HL-60 (cell line): ENCODE measurements at places on chromosomes 1 and 21.

- DNase-seq, result no peak
Observed at GRCh38 chr1:202038688-202039346, 28.4 kb downstream of the ELF3 start.

DNA sequence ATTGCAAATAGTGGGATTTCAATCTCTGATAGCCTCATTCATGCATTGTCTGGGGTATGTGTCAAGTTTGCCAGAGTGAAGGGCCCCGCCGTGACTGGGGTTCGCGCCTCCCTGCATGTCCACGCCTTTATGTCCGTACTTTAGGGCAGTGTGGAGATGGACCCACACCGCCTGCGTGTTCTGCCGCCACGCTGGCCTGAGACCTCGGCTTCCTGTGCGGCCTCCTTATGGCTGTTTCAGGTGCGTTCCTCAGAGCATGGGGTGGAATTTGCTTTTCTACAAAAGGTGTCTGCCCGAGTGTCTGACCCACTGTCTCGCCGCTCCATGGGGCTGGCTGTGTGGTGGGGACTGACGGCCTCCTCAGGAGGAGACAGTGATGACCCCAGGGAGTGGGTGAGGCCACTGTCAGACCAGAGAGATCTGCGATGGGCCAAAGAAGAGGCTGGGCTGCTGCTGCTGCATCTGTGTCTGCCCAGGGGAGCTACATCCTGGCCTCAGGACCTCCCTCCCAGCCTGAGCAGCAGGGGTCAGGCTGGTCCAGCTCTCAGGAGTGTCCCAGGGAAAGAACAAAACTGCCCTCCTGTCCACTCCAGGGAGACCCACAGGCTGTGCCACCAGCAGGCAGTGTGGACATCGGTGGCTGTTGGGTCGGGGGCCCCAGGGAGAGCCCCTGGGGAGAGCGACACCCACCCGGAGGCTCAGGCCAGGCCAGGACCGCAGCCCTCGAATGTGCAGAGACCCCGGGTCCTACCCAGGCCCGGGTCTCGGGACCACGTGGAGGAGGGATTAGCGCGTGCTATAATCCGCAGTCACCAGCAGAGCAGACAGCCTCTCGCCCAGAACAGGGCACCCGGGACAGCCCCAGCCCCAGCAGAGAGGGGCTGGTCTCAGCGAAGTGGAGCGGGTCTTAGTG, 9.8 kb upstream of the SLC19A1 start:
- no peak for DNase-seq

GRCh38 chr1:54475357-54475881, 69.2 kb upstream of the SSBP3 start:
- no peak for DNase-seq

DNA sequence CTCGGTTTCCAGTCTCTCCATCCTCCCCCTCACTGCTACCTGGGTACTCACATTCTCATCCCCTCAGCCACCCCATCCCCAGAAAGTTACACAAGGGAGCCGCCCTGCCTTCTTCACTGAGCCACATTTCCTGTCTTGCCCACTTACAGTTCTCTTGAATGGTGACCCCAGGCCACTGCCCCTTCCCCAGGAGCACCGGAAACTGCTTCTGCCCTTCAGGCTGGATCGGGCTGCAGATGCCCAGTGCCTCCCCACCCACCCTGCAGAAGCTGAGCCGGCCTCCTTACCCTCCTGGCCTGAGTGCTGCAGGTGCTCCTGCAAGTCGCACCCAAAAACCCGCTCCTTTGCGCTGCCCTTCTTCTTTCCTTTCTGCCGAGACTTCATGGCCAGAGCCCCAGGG, 450 bp downstream of the ARHGAP30 start:
- DNase-seq, result no peak

DNA sequence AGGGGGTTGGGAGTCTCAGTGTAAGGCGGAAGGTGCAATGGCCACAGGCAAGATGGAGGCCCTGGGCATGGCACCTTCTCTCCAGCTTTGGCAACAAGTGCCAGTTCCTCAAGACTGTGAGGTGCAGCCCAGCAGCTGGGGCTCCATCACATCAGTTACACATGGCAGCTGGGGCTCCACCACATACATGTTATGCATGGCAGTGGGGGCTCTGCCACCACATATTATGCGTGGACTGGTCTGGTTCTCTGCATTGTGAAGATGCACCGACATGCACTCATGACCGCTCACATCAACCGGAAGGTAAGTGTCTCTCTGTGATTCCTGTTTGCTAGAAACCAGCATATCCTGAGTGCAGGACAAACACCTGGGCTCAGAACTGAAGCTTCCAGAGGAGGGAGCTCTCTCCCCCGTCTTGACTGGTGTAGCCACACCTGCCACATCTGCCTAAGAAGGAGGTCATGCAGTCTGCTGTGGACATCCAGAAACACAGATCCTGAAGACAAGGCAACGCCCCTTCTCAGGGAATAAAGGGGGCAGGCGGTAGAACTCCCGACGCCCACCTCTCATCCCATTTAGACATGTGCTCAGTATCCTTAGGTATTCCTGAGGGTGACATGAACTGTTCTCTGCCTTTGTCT, 104.1 kb upstream of the TMPRSS2 start:
- peak; percentile 4 for DNase-seq

DNA sequence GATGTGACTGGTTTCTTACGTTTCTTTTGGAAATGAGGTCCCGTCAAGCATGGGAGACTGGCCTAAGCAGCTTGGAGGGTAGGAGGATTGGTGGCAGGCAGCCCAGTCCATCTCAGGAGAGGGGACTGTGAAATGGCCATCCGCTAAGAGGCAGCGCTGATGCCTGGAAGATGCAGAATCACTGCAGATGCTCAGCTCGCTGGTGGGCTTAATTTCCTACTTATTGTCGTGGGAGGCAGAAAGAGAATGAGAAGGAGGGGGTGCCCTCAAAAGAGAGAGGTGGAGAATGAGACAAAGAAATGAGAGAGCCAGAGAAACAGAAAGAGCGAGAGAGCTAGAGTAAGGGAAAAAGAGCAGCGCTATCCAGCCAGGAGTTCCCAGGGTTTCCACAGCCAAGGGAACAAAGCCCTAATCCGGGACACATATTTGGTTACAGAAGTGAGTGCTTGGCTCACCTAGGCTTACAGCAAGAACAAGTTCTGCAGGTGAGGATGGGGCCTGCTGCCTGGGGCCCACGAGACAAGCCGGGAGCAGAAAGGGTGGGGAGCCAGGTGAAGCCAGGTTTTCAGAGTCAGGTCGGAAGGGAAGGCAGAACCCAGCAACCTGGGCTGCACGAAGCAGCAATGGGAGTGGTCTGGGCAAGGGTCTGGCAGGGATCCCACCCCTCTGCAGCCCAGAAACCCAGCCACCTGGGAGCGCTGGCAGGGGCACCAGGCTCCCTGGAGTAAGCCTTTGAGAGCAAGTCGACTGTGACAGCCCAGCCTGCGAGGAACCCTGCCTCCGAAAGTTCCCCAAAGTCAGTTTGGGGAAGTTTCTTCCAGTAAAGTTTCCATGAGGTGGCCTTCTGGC, 5.8 kb downstream of the ECE1 start:
- DNase-seq, result no peak

GRCh38 chr1:109433322-109433721, 7.1 kb upstream of the PSMA5 start:
- DNase-seq, result no peak

DNA sequence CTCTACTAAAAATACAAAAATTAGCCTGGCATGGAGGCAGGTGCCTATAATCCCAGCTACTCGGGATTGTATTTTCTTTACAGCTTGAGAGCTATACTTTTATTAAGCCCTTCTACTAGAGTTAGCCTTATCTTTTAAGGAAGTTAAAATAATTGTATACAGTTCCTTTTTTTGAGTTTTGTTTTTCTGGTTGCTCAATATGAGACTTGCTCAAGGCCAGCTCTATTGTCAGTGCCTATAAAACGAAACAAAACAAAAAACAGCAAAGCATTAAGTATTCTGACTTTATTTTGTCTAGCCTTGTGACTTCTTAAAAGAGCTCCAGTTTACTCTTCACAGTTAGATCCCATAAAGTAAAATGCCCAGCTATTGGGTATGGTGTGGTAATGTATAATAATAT, 17.2 kb downstream of the PKN2 start:
- peak; percentile 64 for DNase-seq

- no peak for DNase-seq
Observed at GRCh38 chr21:17554679-17555465, 42.0 kb downstream of the CXADR start.

- DNase-seq, result no peak
Observed at GRCh38 chr1:101131239-101131843, 105.5 kb upstream of the S1PR1 start.

GRCh38 chr1:55466373-55466772, 251.2 kb upstream of the USP24 start:
- no peak for DNase-seq

DNA sequence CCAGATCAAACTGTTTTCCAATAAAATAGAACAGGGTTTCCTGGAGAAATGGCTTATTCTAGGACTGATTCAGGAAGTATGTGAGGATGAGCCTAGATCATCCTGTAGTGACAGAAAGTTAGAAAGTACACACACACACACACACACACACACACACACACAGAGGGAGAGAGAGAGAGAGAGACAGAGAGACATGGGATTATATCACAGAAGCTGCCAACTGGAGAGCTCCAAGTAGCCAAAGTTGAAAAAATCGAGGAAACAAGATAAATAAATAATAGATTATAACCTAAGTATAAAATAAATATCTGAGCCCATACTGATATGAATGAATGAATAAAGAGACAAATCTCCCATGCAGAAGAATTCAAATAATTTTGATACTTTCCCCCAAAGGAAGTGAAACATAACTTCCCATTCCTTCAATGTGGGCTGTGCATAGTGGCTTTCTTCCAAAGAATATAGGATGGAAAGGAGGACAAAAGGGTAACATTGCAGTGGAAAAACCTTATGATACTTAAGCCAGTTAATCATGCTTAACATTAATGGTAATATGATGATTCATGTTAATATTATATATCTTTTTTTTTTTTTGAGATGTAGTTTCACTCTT, 171.6 kb downstream of the NTPCR start:
- DNase-seq, result no peak

DNA sequence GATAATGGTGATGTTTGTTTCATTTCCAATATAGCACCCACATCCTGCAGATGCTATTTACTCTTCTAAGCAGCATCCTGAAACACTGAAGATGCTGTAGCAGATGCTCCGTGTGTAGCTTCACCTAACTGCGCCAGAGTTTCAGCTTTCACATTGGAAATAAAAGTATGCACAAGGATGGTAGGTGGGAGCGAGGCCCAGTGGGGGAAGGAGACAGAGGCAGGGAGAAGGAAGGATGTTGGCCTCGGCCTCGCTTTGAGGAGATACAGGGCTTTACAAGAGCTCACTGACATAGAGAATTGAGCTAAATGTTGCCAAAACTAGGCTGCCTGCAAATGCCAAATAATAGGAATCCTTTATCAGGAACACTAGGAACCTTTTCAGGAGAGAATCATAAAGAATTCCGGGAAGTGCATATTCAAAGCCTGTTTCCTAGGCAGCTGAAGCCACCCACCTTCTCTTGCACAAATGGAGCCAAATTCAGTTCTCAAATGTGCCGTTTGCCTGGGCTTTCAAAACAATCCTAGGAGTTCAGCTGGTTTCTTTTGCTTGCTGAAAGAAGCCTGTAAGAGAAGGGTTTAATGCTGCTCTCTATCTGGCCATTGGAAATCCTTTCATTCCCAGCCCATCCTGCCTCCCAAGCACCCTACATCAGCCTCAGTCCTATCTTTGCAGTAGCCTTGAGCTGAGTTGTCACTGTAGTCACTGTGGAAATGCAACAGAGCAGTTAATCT, 135.4 kb upstream of the ATP1B1 start:
- no peak for DNase-seq

GRCh38 chr1:85137660-85138059, 63.2 kb downstream of the SYDE2 start:
- DNase-seq, result no peak

DNA sequence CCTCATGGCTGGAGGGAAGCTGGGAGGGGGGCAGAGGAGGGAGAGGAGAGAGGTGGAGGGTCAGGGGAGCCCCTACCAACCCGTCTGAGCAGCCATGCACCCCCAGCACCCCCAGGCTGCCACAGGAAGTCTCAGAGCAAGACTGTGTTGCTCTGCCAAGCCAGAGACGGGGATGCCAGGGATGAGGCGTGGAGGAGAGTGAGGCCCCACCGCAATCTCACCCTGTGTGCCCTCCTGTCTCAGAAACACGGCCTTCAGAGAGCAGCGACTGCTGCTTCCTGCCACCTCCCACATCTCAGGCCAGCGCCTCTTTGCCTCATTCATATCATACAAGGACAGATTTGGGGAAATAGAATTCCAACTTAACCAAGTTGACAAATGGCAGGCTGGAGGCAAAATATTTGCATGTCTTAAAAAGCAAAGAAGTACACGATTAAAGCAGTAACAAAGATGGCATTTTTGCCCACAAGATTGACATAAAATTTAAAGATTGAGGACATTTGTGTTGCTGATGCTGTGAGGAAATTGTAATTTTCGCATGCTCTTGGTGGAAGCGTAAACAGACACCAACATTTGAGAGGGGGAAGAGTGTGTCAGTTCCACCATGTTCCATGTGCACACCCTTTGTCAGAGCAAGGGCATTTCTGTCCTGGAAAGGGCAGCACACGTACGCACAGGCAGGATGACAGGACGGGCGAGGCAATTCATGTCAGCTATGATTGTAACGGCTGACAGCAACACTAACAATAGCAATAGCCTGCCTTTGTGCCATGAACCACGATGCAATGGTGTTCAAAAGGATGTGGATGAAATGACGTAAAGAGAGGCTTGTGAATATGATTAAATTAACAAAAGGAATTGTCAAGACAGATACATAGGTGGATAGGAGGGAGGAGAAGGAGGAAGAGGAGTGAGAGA, 59.0 kb upstream of the BACE2 start:
- no peak for DNase-seq

DNA sequence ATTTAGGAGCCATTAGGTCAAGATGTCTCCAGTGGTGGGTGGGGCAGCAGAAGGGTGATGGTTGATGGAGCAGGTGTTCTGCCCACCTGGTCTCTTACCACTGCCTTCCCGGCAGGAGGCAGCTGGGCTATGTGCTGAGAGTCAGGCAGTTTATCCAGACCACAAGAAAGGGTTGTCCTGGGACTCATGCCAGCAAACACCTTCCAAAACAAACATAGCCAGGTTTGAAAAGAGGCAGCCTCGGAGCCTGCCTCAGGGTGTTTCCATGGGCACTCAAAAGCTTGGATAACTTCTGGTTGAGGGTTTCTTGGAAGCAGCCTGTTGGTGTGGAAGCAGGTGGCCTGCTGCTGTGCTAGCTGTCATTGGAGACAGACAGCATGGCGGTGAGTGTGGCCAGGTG, 187.2 kb downstream of the PCP4 start:
- no peak for DNase-seq

DNA sequence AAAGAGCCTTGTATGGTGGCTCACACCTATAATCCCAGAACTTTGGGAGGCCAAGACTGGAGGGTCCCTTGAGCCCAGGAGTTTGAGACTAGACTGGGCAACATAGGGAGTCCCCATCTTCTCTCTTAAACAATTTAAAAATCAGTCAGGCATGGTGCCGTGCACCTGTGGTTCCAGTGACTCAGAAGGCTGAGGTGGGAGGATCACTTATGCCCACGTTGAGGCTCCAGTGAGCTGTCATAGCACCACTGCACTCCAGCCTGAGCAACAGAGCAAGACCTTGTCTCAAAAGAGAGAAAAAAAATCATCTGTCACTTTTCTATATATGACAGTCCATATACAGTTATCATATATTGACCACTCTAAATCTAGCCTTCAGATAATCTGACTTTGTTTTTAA, 658.3 kb downstream of the LTN1 start:
- no peak for DNase-seq
